ENCODE measurements at places on chromosomes 1 and 21. TPM values are rescaled to one million over a fixed set of nuclear protein-coding genes. Genes with fewer than 3 reads are reported as not detected.

Gene WNT3A
- total RNA-seq, result not detected

DNA sequence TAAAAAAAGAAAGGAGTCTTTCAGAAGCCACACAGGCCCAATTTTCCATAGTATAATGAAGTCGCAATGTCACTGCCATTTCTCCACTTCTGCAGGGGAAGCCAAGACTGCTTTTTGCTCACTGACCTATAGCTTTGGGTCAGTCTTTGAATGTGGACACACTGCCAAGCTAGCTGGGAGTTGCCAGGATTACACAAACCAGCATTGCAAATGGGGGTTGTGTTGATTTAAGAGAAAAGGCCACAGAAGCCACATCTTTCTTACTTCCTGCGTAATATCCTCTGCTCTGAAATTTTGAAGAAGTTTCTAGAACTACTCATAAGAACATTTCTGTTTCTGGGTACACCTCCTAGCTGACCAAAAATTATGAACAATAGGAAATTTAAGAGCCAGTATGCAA is 45.8 kb upstream of the SAMSN1 start:
- DNase-seq, result no peak

DNA sequence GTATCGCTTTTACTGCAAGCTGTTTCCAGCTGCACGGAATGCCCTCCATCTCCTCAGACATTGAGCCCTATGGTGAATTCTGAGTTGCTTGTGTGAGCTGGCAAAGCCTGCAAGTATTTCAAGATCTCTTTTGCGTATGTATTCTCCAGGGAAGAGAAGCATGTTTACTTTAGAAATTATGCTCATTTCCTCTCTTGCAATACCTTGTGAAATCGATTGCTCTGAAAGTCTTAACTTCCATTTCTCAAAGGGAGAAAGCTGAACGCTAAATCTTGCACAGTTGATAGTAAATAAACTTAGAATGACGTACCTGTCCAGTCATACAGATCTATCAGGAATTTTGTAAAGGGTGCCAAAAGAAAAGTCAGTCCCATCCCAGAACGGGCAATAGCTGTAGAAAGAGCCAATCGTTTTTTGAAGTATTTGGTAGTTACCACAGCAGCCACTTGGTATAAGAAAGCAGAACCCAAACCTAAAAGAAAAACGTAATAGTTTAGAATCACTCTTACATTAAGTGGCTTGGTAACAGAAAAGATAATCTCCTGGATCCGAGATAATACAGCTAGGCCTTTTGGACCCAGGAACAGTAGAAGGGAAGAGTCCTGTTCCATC is 10.0 kb downstream of the SLC16A4 start:
- DNase-seq, result no peak

Gene SCP2
- 60.8 TPM for total RNA-seq

Gene BTG2
- total RNA-seq, result 110 TPM

All from progenitor cell of endocrine pancreas (in vitro differentiated cells).